Ovary (tissue), 10 donors: ENCODE measurements at places on chromosomes 5 and 9. TPM values are rescaled to one million over a fixed set of nuclear protein-coding genes. Genes with fewer than 3 reads are reported as not detected.

GRCh38 chr5:177162379-177162778, 28.8 kb downstream of the NSD1 start:
- DNase-seq = no peak

DNA sequence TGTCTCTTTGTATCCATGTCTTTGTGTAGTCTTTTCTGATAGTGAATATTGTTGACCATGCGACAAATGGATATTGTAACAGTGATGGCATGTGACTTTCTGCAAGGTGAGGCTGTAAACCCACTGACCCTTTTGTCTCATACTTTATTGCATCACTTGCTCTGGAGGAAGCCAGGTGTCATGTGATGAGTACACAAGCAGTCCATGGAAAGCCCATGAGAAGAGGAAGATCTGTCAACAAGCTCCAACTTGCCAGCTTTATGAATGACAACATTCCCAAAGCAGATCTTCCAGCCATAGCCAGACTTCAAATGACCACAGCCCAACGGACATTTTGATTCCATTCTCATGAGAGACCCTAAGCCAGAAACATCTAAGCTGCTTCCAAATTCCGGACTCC, 450.1 kb upstream of the ACTBL2 start:
- DNase-seq = no peak

- DNase-seq = no peak
Measured at GRCh38 chr9:110027671-110028081, 180.3 kb downstream of the C9orf152 start.

DNA sequence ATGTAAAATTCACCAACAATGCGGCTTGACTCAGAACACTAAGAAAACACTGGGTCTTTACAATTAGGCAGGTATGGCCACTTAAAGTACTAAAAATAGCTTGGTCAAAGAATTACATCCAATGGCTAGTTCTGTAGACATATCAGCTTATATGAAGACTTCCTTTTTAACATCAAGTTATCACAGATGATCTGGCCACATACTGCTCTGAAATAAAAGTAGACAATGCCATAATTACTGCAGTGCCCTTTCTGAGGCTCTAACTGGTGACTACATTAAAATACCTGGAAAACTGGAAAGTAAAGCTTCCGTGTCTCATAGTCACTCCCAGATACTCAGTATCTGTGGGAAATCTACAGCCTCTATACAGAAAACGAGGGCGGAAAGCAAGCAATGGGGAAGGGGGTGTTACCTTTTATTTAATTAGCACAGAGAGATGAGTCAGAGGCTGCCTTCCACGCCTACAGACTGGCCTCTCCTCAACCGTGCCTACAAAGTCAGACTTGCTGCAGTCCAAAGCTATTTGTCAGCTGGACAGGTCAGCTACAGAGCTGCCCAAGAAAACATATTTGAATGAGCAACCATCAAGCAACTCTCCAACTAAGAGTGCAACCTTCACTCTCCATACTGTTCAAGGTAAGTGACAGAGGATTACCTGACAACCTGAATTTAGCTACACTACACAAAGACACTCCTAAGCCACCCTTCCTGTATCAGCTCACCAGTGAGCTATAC, 8.7 kb downstream of the SERINC5 start:
- no peak for DNase-seq

The HAVCR1 gene
- total RNA-seq = 0.23 TPM

The GPR151 gene
- total RNA-seq = not detected

The RASGRF2 gene
- 23.0 TPM for total RNA-seq

The NRARP gene
- 3.7 TPM for total RNA-seq
